ENCODE measurements at places on chromosomes 12 and 14.

GRCh38 chr12:54683398-54683797, 35.2 kb upstream of the DCD start:
- DNase-seq = no peak

GRCh38 chr12:12696562-12697383, 790 bp upstream of the GPR19 start:
- peak; percentile 86 for DNase-seq

- no peak for DNase-seq
These were observed 40.0 kb upstream of the ST8SIA1 start for GRCh38 chr12:22374508-22374907.

- DNase-seq = no peak
These were observed 91.5 kb downstream of the ESR2 start for GRCh38 chr14:64202716-64203115.

Measured in bone marrow (tissue), 2 donors.